NCI-H1092 treated with DMSO at 0.1 percent for 48 hours (cell line): ENCODE measurements at places on chromosomes 2 and 18.

- no peak for DNase-seq
Measured at GRCh38 chr2:182404092-182404491, 22.7 kb downstream of the PDE1A start.

DNA sequence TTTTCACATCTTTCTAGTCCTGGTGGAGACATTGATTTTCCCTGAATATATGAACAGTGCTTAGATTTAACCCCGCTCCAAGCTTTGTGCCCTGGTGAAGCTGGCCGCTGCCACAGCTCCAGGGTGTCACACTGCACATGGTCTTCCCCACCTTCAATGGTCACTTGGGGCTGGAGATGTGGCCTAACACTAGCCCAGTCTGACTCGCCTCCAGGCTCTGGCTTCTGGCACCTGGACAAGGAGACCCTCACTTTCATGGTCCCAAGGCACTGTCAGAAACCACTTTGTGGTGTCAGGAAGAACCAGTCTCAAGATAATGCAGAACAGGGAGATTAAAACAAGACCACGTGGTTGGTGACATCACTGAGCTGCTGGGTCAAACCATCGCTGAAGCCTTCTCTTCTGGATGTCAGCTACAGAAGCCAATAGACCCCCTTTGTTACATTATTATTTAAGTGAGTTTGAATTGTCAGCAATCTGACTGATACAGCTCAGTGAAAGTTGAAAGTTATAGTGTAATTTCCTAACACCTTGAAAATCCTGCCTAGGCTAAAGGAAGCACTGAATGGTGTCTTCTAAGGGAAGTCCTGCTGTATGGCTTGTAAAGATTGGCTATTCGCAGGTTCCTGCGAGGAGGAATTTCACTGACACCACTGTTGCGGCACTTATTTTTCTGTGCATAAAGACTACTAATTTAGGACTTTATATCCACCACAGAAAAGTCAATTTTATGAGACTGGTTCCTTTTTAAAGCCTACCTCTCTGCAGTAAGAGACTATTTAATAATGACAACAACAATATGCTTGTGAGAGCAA is 55.0 kb upstream of the CTDP1 start:
- no peak for DNase-seq

GRCh38 chr18:34972765-34973414 is 68.3 kb upstream of the MAPRE2 start:
- DNase-seq, result no peak

GRCh38 chr2:223313101-223313500 is 261.1 kb downstream of the KCNE4 start:
- no peak for DNase-seq

GRCh38 chr2:8004250-8004681 is 677.6 kb upstream of the ID2 start:
- no peak for DNase-seq

- no peak for DNase-seq
Measured at GRCh38 chr2:138470941-138471340, 30.6 kb upstream of the SPOPL start.

DNA sequence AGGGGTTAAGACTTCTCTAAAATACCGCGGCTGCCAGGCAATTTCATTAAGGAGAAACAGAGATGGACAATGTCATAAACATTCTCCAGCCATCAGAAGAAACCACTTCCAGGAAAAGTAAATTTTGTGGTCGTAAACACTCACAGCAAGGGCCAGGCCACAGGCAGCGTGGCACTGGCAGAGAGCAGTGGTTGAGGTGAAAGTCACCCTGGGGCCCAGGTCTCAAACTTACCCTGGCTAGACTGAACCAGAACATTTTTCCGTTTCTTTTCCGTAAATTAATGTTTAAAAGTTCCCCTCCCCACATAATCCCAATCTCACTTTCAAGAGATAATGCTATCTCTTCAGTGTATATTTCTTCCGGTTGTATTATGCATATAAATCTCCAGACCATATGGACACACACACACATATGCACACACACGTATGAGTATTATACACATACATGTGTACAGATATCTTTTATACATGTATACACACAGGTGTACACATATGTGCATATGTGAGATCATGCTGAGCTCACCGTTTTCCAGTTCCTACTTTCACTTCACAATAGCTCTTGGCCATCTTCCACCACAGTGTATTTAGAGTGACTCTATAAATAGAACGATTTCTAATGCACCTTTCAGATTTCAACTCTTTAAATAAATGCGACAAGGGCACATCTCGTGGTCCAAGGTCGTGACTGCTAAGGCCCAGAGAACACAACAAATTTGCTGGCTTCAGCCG is 90.1 kb downstream of the MALT1 start:
- no peak for DNase-seq

DNA sequence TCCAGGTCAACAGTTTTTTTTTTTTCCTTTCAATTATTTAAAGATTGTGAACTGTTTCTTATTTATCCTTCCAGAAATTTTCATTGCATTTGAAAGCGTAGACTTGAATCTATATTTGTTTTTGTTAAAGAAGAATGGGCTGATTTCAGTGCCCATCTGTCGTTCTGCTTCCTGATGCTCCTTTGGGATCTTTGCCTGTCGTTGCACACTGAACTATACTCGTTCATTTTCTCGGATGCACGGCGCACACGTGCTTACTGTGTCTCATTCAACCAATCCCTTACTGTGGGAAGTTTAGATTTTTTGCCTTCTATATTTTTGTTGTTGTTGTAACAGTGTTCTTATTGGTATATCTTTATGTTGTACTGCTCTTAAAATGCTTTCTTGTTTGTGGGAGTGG is 149.7 kb downstream of the VAPA start:
- no peak for DNase-seq

DNA sequence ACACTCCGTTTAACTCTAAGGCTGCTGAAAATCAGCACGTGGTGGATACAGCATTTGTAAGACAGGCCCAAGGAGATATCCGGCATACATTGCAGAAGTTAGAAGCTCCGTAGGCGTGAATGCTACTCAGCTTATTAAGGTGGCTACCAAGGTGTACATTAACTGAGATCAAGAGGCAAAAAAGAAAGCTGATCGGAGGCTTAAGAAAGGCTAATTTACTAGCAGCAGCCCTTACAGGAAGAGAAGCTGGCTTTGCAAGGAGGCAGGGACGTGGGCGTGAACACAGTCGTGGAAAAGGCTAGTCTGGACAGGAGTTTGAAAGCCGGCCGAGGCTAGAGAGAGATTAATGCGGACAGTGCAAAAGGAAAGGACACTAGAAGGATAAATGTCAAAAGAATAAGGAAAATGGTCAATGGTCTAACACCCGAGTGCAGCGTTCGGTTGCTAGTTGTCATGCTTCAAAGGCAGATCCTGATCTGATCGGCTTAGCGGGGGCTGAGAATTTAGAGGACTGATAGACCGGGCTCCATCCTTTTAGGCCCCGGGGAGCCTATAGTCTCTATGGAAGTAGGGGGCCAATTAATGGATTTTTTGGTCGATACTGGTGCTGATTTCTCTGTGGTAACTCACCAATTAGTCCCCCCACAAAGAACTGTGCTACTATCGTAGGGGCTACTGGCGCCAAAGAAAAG is 45.6 kb upstream of the SELENOI start:
- no peak for DNase-seq
